Esophagus squamous epithelium (tissue), 5 donors: ENCODE measurements at places on chromosomes 3 and 15.

DNA sequence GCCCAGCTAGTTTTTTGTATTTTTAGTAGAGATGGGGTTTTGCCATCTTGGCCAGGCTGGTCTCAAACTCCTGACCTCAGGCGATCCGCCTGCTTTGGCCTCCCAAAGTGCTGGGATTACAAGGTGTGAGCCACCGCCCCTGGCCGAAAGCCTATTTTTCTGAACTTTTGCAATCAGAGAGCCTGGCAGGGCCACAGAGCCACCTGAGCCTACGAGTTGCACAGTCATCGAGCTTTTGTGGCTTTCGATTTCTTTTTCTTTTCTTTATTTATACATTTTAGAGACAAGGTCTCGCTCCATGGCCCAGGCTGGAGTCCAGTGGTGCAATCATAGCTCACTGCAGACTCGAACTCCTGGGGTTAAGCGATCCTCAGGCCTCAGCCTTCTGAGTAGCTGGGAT, 140.4 kb downstream of the NSMCE3 start:
- DNase-seq: no peak

DNA sequence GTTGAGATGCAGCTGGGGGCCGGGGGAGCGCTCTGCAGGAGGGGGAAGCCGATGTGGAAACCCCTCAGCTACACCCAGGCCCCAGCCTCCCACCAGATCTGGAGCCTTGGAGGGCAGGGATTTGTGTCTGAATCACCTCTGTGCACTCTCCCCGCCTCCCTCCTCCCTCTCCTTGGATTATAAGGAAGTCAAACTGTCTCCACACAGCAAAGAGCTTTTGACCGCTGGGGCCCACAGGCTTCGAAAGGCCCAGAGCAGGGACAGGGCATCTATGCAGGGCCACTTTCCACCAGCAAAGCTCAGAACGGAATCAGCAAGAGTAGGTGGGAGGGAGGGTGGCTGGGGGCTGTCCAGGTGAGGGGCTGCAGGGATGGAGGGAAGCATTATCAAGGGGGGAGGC, 68.9 kb downstream of the IQSEC1 start:
- DNase-seq: no peak

DNA sequence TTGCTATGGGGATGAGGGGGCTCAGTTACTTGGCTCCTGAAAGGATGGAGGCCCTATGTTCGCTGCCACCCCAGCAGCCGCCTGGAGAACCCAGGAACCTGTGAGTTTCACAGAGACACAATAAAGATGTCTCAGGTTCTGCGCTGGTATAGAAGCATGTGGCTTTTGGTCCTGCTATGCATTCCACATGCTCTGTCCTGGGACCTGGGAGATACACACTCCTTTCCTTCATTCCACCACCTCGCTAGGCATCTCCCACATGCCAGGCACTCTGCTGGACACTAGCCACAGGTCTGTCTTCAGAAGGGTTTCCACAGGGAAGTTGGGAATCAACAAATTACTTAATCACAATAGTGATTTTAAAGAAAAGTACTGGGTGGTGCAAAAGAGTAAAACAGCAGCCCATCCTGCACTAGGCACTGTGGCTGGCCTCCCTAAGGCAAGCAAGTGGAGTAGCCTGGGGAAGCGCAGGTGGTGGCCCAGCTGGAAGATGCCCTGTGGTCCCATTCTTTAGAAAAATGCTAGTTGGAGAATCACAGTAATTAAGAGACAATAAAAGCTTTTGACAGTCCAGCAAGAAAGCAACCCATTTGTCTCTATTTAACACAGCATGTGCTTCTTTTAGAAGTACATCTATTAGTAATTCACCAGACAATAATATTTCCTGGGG, 408.9 kb upstream of the WNT5A start:
- DNase-seq: no peak

GRCh38 chr3:177465257-177465642, 268.0 kb upstream of the TBL1XR1 start:
- DNase-seq: no peak

DNA sequence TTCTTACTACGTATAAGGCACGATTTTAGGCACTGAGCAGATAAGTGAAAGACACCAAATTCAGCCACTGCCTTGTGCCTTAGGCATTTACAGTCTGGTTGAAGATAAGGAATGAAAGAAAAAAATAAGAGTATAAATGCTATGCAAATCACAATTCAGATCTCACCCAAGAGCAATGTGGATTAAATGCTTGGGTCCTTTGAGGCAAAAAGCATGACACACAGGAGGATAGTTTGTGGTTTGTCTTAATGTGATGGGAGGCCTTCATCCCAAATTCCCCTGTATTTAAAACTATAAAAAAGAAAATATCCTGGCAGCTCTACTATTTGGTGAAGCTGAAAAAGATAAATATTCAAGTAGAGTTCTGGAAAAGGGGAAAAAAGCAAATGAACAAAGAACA, 79.8 kb downstream of the TGFBR2 start:
- DNase-seq: no peak

DNA sequence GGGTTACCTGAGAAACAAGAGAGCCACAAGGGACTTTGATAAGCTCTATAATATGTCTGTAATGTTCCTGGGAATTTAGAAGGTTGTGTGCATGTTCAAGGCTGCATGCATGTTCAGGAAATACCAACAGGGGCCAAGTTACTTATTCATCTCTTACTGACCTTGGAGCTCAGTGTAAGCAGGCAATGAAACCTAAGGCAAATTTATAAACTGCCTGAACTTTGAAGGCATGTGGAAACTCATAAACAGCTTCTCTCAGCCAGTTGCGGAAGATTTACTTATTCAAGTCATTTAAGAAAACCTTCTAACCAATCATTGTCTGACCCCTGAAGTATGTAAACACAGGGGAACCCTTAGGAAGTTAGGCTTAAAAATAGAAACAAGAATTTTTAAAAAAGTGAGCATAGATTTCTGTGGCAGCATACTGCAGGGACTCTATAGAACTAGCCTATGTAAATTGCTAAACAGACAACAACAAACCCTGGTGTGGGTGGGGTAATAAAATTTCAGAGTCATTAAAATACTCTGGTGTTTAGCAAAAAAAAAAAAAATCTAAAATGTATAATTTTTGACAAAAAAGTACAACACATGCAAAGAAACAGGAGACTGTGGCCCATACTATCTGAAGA, 57.2 kb downstream of the SLC15A2 start:
- no peak for DNase-seq

- no peak for DNase-seq
These were observed 120.0 kb downstream of the DUT start for GRCh38 chr15:48451241-48451640.

- no peak for DNase-seq
These were observed 8.3 kb upstream of the PLCH1 start for GRCh38 chr3:155753038-155753639.

GRCh38 chr3:32238453-32239306, at the start of gene CMTM8:
TSS of gene CMTM8 (plus strand) at chr3:32238680. CDS start at chr3:32238973, 293 bp downstream.
- no peak for DNase-seq

- DNase-seq: no peak
These were observed 220.7 kb downstream of the VPS13C start for GRCh38 chr15:61839546-61839945.

GRCh38 chr3:13706451-13706850, 157.5 kb downstream of the FBLN2 start:
- DNase-seq: no peak
